Left ventricle myocardium superior (tissue), 1 donor: ENCODE measurements at places on chromosomes 6 and 20. TPM values are rescaled to one million over a fixed set of nuclear protein-coding genes. Genes with fewer than 3 reads are reported as not detected.
A peak's percentile ranks its signal among the peaks of the same experiment; 100 is the strongest.

GRCh38 chr6:119322034-119322433 lies 27.5 kb downstream of the MAN1A1 start:
- DNase-seq, result no peak

DNA sequence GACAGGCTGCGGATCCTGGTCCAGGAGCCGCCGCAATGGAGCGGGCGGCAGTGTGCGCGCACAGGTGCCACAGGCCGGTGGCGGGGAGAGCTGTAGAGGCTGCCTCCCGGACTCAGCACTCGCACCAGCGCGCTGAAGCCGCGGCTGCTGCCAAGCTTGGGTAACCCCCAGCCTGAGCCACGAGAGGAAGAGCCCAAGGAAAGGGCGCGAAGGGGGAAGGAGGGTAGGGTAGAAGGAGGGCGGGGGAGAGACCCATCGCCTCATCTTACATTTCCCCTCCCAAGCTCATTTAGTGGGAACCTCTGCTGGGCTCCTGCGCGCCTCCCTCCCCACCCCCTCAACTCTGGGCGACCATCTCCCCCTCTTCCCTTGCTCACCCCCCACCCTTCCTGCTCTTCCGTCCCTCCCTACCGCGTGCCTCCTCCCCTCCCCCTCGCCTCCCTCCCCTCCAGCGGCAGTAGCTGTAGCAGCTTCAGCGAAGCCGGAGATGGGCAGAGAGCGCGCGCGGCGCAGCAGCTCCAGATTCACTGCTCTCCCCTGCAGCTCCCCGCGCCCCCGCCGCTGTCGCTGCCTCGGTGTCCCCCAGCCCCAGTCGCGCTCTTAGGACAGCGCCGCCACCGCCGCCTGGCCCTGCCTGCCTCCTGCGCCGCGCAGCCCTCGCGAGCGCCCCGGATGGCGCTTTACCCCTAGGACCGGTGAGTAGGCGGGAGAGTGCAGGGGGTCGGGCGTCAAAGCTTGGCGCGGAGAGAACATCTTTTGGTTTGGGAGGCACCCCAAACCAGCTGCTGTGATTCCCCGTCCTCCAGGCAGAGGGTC lies at the start of gene FUT9:
TSS of gene FUT9 (plus strand) at position 457 of the 816 bp plus-strand sequence. CDS start 187,182 bp downstream, outside the sequence.
- DNase-seq, result no peak

- DNase-seq, result no peak
These were observed 58.5 kb downstream of the SUN5 start for GRCh38 chr20:32945710-32946221.

The DZANK1 gene
- 0.50 TPM for total RNA-seq

- DNase-seq, result no peak
These were observed 90.5 kb downstream of the SOD2 start for GRCh38 chr6:159602431-159603041.

DNA sequence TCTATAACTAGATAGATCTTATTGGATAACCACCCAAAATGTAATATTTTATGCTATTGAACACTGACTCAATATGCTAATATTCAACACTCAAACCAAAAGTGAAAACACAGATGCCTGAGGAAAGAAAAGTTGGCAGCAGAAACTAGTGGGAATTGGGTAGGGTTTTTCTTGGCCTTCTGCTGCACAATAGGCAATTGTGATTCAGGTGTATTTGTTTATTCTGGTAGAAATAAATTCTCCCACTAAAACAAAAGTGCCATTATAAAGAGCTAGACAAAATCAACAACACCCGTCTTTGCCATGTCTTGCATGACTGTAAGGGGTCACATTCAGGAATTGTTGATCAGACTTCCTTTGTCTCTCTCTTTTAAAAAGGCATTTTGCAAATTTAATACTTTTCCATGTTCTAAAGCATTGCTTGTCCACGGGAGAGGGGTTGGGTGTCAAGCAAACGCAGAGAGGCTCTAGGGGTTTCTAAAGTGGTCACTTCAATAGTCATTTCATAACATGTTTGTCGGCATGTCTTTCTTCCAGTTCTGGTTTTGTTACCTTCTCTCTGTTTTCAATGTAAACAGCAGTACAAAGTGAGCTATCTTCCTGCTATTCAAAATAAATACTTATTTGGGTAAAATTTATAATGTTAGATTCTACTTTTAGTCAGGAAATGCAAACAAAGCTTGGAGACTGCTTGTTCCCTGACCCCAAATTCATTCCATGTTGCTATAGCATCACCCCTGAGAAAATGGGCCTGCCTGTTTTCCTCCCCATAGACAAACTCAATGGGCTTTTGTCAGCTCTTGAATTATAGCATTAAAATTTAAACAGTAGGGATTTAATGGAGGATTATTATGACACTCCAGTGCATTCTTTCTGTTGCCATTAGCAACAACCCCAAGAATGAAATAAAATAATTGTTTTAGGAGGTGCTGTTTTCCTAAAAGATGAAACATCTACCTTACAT lies 217.0 kb upstream of the CCN2 start:
- no peak for DNase-seq

DNA sequence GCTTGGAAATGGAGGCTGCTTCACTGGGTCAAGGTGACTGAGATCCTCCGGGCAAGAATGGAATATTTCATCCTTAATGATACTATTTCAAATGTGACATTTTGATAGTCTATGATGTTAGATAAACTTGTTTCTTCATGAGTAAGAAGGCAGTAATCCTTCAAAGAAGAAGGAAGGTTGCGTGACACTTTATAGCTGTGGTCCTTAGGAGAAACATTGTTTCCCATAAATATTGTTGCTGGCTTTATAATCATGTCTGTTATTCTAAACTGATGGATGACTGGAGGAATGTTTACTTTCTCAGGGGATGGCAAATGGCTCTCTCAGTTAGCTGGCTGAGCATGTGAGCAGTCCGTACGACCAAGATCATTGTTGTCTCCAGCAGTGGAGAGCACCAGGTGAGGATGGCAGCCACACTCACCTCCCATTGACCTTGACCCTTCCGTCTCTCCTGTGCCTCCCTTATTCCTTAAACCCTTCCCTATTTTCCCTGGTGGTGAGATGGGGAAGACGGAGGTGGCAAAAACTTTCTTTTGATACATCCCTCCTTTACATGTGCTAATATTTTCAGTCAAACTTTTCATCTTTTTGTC lies 171.2 kb upstream of the OLIG3 start:
- DNase-seq, result no peak

GRCh38 chr20:10250902-10251301 lies 32.3 kb downstream of the SNAP25 start:
- DNase-seq, result no peak

- DNase-seq, result no peak
These were observed 662 bp downstream of the ENTPD6 start for GRCh38 chr20:25195962-25196785.

The IFNGR1 gene
- 115 TPM for total RNA-seq

The CABLES2 gene
- total RNA-seq, result 19.1 TPM

GRCh38 chr20:8315639-8316573 lies 183.8 kb downstream of the PLCB1 start:
- DNase-seq, result no peak

GRCh38 chr6:30156262-30156599 lies 4.8 kb downstream of the TRIM10 start:
- peak; percentile 39 for DNase-seq

DNA sequence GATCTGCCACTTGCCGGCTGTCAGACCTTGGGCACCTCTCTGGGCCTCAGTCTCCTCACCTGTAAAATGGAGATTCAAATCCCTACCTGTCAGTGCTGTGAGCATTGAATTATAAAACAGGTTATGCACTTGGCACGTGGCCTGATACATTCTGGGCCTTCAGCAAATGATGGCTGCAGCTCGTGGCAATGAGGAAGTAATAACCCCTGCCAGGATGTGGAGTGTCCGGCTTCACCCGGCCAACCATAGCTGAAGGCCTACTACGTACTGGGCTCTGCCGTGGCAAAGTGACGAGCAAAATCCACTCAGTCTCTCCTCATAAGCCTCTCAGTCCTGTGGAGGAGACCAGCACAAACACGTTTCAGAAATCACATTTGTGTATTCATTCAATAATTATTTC lies 10.9 kb upstream of the VSTM2L start:
- no peak for DNase-seq

The C6orf163 gene
- 1.7 TPM for total RNA-seq

The PERP gene
- 61.9 TPM for total RNA-seq

The UST gene
- total RNA-seq, result 3.4 TPM
